ENCODE measurements at places on chromosomes 11 and 22.
A peak's percentile ranks its signal among the peaks of the same experiment; 100 is the strongest.

- DNase-seq = no peak
These were observed 1.8 kb downstream of the TMEM86A start for GRCh38 chr11:18700375-18700774.

GRCh38 chr11:15493921-15494620 is 379.3 kb downstream of the INSC start:
- no peak for DNase-seq

- DNase-seq = no peak
These were observed 61.8 kb downstream of the RPL27A start for GRCh38 chr11:8744423-8744822.

GRCh38 chr11:7060868-7061267 is 27.9 kb upstream of the RBMXL2 start:
- DNase-seq = no peak

GRCh38 chr11:35792846-35793192 is 130.2 kb downstream of the TRIM44 start:
- DNase-seq = no peak

- DNase-seq = no peak
These were observed 274.2 kb downstream of the CASP12 start for GRCh38 chr11:104624021-104624420.

DNA sequence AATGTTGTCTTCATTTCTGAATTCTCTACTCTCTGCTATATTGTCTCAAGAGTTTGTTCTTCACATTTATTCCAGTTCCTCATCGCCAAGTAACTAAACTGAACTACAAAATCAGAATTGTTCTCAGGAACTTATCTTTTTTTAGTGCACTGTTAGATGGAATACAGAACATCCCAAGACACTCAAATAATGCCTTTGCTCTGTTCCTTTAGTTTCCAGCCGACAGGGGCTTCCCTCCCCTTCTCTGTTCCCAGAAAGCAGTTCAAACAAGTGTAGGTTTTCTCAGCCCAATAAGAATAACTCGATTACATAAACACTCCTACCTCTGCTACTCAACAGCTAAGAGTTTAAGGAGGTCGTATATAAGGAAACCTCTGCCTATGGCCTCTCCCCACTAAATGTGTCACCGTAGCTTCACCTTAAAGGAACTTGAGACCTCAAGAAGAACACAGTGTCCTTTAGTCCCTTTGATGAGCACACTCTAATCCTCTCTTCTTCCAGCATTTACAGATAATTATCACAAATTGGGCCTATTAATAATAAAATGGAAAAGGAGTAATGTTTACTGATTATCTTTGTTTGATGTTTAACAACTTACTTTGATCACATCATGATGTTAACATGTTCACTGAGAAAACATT is 6.9 kb downstream of the POU2AF3 start:
- no peak for DNase-seq

DNA sequence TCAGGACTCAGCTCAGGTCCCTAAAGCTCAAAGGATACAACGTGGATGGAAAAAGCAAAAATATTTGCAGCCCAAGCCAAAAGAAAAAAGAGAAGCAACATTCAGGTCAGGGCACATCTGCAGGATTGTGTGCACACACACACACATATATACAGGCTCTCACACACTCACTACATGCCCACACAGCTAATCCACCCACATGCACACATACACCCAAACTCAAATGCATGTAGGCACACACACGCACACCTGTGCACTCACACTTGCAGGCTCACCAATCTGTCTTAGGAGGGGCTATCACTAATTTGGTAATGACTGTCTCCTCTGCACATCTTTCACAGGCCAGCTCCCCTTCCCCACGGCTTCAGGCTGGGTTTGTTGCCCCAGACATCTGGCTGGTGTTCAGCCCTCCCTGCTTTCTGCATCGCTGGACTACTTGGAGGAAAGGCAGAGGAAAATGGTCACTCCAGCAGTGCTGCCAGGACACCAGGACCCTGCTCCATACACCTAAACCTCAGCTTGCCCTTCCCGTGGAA is 103.6 kb upstream of the DRD2 start:
- DNase-seq = no peak

GRCh38 chr11:10796191-10796590 is 12.5 kb downstream of the EIF4G2 start:
- DNase-seq = no peak

GRCh38 chr11:23729088-23729487 is 767.8 kb upstream of the LUZP2 start:
- no peak for DNase-seq

DNA sequence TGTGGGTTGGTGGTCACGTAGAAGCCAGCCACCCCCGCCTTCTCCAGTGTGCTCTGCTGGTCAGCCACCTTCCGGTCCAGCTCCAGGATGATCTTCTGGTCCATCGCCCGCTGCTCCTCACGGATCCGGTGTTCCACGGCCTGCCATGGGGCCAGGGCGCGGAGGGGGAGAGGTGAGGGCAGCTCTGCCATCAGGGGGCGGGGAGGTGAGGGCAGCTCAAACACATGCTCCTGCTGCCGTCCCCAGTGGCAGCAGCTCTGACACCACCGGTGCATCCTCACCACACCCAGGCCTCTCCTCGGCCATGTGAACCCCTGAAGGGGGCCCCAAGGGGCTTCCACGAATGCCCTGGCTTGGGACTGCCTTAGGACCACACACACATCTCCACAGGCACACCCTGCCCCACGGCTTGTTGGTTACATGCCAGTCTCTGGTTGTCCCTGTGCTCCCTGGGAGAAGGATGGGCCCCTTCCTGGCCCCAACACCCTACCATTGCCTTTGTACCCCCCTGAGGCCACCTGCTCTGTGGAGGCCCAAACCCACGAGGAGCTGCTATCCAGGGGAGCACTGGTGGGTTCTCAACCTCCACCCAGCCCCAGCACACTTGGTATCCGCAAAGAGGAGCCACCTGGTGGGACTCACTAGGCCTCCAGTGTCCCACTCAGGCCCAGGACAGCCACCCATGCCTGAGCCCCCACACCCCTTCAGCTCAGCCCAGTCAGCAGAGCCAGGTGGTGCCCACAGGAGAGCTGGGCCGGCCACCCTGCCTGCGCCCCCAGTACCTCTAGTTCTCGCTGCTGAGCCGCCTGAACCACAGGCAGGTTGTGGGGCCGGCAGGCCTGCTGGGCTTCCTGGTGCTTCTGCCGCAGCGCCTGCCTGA is 4.3 kb downstream of the DGCR6L start:
- no peak for DNase-seq

DNA sequence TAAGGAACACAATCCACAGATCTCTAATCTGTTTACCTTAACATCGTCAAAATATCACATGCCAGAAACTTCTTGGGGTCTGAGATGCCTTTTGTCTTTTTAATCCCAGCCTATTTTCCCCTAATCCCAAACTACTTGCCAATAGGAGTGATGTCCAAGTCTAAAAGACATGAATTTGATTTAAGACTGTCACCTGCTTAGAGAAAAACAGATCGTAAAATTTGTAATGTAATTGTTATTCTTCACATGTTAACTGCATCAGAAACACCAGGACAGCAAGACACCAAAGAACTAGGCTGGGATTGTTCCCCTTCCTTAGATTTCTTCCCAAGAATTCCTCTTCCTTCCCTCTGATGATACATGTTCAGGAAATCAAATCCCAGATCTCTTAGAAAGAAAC is 198.1 kb upstream of the ARHGAP20 start:
- no peak for DNase-seq

DNA sequence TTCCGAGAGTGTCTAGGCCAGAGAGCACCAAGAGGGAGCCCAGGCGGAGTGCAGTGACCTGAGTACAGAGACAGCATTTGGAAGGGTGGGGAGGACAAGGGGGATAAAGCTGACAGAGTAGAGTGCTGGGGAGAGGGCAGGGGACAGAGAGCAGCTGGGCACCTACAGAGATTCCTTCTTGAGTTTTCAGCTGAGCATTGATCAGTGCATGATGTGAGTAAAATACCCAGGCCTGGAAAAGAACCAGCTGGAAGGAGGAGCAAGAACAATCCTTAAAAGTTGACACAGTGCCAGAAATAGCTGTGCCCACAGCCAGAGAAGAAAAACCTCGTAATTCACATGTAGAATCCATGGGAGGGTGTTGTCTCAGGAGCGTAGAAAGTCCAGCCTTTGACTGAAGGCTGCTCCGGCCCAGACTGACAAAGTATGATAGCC is 33.9 kb upstream of the PANX2 start:
- DNase-seq = no peak

DNA sequence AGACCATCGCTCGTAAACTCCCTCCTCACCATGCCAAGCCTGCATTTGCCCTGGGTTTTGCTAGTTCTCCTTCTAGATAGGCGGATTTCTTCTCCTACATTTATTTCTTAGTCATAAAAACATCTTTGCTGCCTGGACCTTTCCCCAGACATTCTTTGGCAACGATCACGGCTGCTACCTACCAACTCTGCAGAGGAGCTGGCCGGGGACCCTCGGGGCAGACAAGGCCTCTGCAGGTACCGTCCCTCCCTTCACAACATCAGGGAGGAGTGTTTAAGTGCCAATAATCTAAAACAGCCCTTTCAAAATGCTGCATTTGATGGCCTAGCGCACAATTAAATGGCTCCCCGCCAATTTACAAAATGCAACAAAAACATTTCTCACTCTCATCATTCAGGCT is 34.4 kb downstream of the BRD1 start:
- no peak for DNase-seq

DNA sequence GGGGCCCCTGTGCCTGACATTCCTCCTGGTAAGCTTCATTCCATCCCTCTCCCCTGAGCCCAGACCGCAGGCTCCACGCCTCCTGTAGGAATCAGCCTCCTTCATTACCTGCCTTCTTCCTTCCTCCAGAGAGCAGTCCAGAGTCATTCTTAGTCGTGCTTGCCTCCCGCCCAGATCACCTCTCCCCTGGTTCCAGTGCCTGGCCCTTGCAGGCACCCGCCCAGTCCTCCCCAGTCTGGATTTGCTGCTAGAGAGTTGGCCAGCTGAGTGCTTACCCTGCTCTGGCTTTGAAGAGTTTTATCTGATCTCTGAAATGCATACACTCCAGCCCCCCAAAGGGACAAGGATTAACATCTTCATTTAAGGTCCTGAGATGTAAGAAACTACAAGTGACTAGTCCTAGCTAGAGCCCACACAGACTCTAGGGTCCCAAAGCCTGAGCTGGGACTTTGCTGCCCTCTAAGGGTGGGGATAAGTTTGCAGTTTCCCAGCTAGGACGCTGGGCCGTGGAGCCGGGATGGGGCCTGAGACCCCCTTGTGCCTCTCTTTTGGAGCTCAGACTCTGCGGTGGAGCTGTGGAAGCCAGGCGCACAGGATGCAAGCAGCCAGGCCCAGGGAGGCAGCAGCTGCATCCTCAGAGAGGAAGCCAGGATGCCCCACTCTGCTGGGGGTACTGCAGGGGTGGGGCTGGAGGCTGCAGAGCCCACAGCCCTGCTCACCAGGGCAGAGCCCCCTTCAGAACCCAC is 1.6 kb downstream of the NR1H3 start:
- DNase-seq = peak; percentile 48

DNA sequence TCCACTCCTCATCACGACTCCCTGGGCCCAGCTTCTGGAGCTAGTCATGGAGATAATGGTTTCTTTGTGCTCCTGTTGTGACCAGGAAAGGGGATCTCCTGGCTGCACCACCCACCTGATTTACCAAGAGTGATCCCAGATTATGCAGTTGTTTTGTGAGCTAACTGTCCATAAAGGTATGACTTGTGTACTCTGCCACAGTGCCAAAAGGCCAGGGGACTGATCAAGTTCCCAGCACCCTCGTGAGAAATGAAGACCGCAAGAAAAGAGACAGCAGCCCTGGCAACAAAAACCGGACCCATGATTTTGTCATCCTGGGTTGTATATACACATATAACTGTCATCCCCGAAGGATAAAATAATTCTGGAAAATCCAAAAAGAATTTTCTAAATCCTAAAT is 26.6 kb downstream of the TUB start:
- no peak for DNase-seq

DNA sequence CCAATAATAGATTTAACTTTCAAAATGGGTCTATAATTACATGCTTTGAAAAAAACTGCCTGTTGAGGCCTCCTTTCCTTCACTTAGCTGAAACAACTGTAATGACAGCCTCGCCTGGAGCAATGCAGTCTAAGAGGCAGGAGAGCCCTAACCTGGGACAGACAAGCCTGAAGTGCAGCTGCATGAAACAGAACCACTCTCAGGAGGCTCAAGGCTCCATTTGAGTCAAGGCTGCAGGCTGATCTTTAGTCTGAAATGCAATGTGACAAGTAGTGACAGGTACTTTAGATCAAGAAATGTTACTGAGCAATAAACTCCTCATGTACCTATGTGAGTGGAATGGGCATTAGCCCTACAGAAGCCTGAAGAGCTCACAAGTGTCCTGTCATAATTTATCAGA is 414.0 kb upstream of the LUZP2 start:
- DNase-seq = no peak

- no peak for DNase-seq
These were observed 22.9 kb upstream of the SLC22A12 start for GRCh38 chr11:64568041-64568571.

DNA sequence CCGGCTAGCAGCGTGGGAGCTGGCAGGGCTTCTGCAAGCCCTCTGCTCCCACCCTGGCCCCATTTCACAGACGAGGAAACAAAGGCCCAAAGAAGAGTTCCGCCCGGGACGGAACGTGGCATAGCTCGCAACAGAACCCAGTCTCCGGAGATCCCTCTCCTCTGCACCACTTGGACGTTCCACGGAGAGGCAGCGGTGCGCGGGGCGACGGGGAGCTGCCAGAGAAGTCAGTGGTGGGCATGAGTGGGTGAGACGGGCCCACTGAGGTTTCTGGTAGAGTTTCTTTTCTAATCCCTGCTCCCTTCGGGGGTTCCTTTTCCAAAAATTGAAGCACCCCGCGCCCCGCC is 554 bp upstream of the NECTIN1 start:
- DNase-seq = no peak

GRCh38 chr11:121928597-121929580 is 187.1 kb downstream of the BLID start:
- DNase-seq = no peak

DNA sequence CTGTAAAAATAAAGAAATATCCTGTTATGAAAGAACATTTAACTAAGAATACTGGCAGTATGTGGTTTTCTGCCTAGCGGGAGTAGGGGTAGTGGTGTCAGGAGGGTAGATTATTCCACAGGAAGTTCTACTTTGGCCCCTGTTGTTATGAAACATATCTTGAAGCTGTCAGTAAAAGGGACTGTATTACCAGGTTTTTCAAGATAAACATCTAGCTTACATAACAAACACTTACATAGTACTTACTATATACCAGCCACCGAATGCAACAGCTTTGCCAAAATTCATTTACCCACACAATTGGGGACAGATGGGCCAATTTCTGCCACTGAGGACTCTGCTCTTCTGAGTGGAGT is 3.7 kb downstream of the TMEM123 start:
- DNase-seq = no peak

GRCh38 chr22:23709107-23709506 is 18.3 kb downstream of the RGL4 start:
- DNase-seq = no peak

DNA sequence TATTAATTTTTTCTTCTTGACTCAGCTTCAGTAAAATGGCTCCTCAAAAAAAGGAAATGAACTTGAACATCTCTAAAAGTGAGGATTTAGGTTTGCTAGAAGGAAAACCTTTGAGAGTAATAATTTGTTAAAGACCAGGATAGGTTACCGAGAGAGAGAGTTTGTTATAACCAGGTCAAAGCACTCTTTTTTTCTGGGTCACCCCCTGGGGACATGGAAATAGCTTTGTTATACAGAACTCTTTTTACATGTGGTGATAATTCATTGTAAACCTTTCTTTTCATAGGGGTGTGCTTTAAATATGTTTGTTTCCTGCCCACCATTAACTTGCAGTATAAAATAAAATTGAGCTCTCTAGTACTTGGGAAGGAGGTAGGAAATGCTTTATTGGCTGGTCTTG is 47.7 kb downstream of the DNAJC24 start:
- DNase-seq = no peak

GRCh38 chr11:33553486-33553885 is 147.1 kb downstream of the C11orf91 start:
- no peak for DNase-seq

GRCh38 chr22:34129691-34130486 is 209.6 kb upstream of the LARGE1 start:
- no peak for DNase-seq

Measured in activated CD4-positive, alpha-beta T cell treated with anti-CD3 and anti-CD28 coated beads, Interleukin-2, amount 50 U/mL, for 48 hours (primary cell).